ENCODE measurements at places on chromosomes 3 and 15. TPM values are rescaled to one million over a fixed set of nuclear protein-coding genes. Genes with fewer than 3 reads are reported as not detected.
A peak's percentile ranks its signal among the peaks of the same experiment; 100 is the strongest.

GRCh38 chr15:66670175-66670574, 31.9 kb upstream of the SMAD6 start:
- no peak for DNase-seq

DNA sequence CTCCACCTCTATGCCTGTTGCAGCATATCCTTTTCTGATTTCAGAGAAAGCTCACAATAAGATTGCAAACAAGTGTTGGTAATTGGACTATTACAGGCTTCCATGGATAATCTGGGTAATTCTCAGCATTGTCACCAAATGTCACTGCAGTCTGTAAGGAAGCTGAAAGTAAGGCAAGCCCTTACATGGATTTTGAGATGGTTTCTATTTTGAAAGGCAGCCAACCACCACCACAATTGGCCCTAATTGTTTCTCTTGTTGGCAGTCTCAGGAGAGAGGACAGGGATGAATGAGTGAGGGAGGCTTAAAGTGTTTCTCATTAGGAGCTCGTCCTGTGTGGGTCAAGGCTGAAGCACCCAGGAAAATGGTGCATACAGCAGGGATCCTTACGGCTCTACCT, 879.9 kb downstream of the TUSC7 start:
- DNase-seq: no peak

- DNase-seq: no peak
Measured at GRCh38 chr3:38212141-38212540, 46.8 kb downstream of the OXSR1 start.

DNA sequence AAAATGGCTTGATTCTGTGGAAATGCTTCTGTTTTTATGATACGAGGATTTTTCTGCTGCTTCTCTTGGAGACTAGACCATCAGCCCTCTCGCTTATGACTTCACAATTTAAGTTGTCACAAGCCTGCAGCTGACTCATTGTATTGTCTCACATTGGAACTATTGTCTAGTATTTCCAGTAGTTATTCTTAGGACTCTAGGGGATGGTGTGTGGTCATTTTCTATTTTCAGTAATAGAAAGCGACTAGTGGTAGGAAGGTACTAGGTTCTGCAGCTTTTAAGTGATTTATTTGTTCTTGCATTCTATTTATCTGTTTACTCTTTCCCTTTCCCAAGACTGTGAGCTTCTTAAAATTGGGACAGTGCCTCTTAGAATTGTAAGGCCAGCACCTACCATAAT, 66.3 kb upstream of the CRTC3 start:
- DNase-seq: no peak

GRCh38 chr15:40162552-40162951, 1.7 kb downstream of the BUB1B start:
- no peak for DNase-seq

DNA sequence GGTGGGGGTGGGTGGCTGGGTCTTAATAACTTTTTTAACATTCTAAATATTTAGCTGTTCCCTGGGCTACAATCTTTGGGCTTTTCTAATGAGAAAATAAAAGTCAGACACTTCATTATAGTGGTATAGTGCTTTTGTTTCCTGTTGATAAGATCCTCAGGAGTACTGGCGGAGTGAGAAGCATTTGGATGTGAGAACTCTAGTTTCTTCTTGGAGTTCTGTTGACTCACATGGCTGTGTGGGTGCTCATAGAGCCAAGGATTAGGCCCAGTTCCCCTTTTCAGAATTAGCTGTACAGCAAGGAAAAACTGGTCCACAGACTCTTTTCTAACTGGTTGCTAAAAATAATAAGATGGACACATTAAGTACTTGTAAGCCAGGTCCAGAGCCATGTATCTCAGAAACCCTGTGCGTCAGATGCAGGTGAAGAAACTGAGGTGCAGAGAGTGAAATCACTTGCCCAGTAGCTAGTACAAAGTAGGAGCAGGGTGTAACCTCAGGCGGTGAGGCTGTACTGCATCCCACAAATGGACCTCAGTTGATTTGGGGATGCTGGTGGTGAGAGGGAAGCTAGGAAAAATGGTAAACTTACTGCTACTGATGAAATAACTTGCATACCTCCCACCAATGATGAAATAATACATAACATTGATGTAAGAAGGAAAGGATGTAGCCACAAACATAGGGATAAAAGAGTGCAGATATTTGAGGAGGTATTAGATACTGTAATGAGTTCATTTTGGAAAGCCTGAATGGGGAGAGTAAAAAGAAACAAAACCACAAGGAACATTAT, 2.3 kb downstream of the ITPR1 start:
- no peak for DNase-seq

GRCh38 chr3:36312351-36312750, 68.0 kb upstream of the STAC start:
- DNase-seq: no peak

- peak; percentile 60 for DNase-seq
Measured at GRCh38 chr3:32780735-32781210, 37.0 kb upstream of the TRIM71 start.

GRCh38 chr15:58748040-58748851, 1.3 kb downstream of the ADAM10 start:
- DNase-seq: peak; percentile 50

DNA sequence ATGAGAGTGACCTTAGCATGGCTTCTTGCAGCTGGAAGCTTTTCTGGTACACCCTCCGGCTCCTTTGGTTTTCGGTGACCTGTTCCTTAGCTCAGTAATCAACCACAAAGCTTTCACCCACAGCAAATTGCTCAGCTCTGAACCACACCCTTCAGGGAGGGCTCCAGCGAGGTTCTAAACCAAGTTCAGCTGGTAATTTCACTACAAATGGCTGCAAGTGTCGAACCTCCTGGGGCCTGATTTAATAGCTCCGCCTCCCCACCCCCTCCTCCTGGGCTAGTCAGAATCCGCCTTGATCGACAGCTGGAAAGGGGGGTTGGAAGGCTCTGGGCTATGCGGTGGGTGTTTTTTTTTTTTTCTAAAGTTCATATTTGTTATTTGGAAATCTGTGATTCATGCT, 150.9 kb upstream of the MCTP2 start:
- DNase-seq: no peak

GRCh38 chr15:82852941-82853561, 43.6 kb downstream of the WHAMM start:
- DNase-seq: peak; percentile 49

DNA sequence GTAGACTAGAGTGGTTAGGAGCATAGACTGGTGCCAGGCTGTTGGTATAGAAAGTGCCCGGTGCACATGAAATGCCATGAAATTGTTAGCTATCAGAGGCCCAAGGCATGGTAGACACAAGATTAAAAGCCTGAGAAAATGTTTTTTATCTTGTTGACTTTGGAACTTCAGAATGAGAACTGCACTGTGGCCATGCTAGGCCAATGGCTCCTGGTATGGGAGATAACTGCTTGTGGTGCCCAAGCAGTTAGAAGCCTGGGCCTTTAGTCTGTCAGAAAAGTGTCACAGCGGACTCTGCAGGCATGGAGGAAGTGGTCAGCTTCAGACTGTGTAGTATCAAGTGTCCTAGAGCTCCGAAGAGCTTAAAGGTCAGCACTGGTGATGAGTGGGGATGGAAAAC, 11.9 kb downstream of the FYCO1 start:
- DNase-seq: no peak

The ANKRD34C gene
- total RNA-seq: not detected

The MORC1 gene
- total RNA-seq: not detected

The LRTM1 gene
- total RNA-seq: not detected

The ROBO2 gene
- not detected for total RNA-seq

The VEPH1 gene
- not detected for total RNA-seq
